ENCODE measurements at places on chromosomes 4 and X. TPM values are rescaled to one million over a fixed set of nuclear protein-coding genes. Genes with fewer than 3 reads are reported as not detected.

Gene BGN
- 2.9 TPM for total RNA-seq

- H3K27ac ChIP-seq, result no peak overlapping the region
- no peaks in the 10 kb centered on the region for H3K27me3 ChIP-seq
- no peaks in the 10 kb centered on the region for H3K4me1 ChIP-seq
- no peak for DNase-seq
- H3K4me3 ChIP-seq, result no peak overlapping the region
Measured at GRCh38 chr4:87073199-87074120, 138.6 kb downstream of the AFF1 start.

DNA sequence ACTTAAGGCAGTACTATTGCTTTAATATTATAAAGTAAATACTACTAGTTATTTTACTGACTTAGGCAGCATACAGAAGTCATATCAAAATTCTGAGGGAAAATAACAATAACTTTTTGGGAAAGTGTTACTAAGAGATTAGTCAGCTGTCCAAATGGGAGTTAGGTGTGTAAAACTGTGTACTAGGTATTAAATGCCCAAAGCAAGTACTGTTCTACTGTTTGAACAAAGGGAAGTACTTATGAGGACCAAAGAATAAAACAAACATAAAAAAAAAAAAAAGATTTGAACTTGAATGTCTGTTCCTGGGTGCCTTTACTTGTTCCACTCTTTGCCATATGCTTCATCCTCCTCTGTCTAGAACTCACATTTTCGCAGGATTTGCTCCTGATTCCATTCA is 174.4 kb downstream of the MSL3 start:
- no peak overlapping the region for H3K4me3 ChIP-seq
- no peaks in the 10 kb centered on the region for H3K36me3 ChIP-seq
- H3K4me1 ChIP-seq, result no peaks in the 10 kb centered on the region
- H3K27me3 ChIP-seq, result no peaks in the 10 kb centered on the region
- no peak overlapping the region for H3K27ac ChIP-seq

DNA sequence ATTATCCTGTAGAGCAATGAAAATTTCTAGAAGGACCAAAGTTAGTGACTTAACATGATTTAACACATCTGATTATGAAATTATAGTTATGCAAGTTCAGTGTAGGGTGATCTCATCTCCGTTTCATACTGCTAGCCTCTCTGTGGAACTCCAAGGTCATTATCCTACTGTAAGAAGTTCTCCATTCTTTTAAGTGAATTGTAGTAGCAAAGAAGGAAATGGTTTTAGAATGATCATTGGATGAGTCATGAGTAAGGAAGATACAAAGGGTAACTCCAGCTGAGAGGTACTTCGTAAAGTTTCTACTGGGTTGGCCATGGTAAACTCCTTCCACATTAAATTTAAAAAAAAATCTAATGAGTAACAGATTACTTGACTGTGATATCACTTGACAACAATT is 215.0 kb upstream of the GIMD1 start:
- no peaks in the 10 kb centered on the region for H3K27me3 ChIP-seq
- DNase-seq, result no peak
- H3K4me3 ChIP-seq, result no peak overlapping the region
- no peaks in the 10 kb centered on the region for H3K36me3 ChIP-seq
- H3K27ac ChIP-seq, result no peak overlapping the region
- H3K4me1 ChIP-seq, result no peaks in the 10 kb centered on the region

- no peak overlapping the region for H3K27ac ChIP-seq
- no peaks in the 10 kb centered on the region for H3K4me1 ChIP-seq
- no peaks in the 10 kb centered on the region for H3K36me3 ChIP-seq
- H3K27me3 ChIP-seq, result no peaks in the 10 kb centered on the region
- H3K4me3 ChIP-seq, result no peak overlapping the region
- DNase-seq, result no peak
Measured at GRCh38 chr4:123783151-123783790, 386.7 kb downstream of the SPRY1 start.

DNA sequence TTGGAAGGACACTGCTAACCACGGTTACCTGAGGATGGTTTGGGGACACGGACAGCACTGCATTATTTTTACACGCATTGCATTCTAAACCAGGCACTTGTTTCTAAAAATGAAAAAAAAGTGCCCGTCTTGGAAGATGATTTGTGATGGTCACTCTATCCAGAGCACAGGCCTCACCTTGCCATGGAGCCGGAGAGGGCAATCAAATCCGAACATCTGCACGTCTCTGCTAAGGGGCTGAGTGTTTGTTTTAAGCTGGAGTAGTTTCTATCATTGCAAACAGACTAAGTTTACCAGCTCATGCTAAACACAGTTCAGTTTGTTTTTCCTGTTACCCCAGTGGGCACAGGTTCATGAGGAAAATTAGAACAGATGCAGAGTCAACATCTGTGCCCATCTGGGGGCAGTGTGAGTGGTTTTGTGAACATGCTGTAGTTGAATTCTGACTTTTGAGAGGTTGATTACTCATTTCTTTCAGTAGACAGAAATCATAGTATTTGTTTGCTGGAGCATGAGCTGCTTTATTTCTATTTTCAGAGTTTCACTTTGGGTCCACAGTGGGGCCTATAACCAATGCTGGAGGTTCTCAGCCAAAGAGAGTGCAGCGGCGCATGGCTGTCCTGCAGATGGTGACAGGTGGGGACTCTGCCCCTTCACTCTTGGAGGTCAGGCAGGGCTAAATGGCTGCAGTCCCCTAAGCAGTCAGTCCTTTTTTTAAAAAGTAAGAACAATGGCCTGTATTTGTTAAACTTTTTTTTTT is 65.4 kb upstream of the ENPP6 start:
- H3K27ac ChIP-seq, result no peak overlapping the region
- H3K27me3 ChIP-seq, result no peaks in the 10 kb centered on the region
- no peak overlapping the region for H3K4me3 ChIP-seq
- H3K36me3 ChIP-seq, result no peaks in the 10 kb centered on the region
- no peak for DNase-seq

- peak overlapping the region; percentile 77 for H3K4me3 ChIP-seq
- peak overlapping the region; percentile 93 for H3K27ac ChIP-seq
- peaks cover 3% of the 10 kb centered on the region for H3K4me1 ChIP-seq
- peak; percentile 7 for DNase-seq
- H3K27me3 ChIP-seq, result no peaks in the 10 kb centered on the region
Measured at GRCh38 chr4:73068491-73069337, 802 bp downstream of the COX18 start.

Measured in Panc1 (cell line).